Spleen (tissue), 13 donors: ENCODE measurements at places on chromosomes 11 and 22. TPM values are rescaled to one million over a fixed set of nuclear protein-coding genes. Genes with fewer than 3 reads are reported as not detected.

The MS4A8 gene
- not detected for total RNA-seq

The FXYD6 gene
- total RNA-seq: 93.1 TPM

The SLCO2B1 gene
- 75.1 TPM for total RNA-seq

The SMC1B gene
- not detected for total RNA-seq

The TMA7B gene
- 4.0 TPM for total RNA-seq

The SUSD2 gene
- 1.4 TPM for total RNA-seq

The MS4A6E gene
- 9.5 TPM for total RNA-seq

- peak overlapping the region; percentile 10 for H3K4me3 ChIP-seq
- H3K27me3 ChIP-seq: no peaks in the 10 kb centered on the region
- H3K4me1 ChIP-seq: peaks cover 25% of the 10 kb centered on the region
These were observed 27.3 kb downstream of the FAM118A start for GRCh38 chr22:45336971-45337431.

DNA sequence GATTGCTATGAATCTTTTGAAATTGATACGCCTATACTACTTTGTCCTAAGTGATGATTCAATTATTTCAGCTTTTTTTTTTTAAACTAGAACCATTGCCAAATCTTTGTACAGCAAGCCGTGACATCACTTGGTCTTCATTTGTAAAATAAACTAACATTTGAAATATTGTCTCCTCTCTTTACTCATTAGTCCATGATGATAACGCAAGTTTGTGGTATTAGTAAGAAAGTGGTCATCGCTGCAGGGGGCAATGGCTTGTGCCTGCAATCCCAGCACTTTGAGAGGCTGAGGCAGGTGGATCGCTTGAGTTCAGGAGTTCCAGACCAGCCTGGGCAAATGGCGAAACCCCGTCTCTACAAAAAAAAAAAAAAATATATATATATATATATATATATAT, 12.9 kb upstream of the ARHGAP42 start:
- H3K27me3 ChIP-seq: no peaks in the 10 kb centered on the region
- no peak overlapping the region for H3K27ac ChIP-seq
- H3K4me3 ChIP-seq: no peak overlapping the region
- H3K4me1 ChIP-seq: no peaks in the 10 kb centered on the region

DNA sequence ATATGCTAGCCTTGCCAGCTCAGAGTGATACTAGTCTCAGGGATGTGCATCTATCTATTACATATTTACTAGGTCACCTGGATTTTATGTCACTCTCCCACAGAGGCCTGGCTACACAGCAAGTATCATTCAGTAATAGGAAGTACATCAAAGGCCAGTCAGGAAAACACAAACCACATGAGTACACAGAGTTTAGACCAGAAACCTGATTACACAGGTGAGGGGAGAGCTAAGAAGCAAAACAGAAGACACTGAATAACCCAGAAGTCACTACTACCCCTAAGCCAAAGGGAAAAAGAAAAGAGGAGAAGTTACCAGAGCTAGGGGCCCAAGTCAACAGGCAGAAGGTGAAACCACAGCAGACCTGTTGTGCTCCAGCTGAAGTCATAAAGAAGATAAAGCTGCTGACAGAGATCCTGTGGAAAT, 13.3 kb downstream of the LPXN start:
- H3K27ac ChIP-seq: no peak overlapping the region

GRCh38 chr22:49658902-49659280, 168.8 kb downstream of the BRD1 start:
- H3K27me3 ChIP-seq: no peaks in the 10 kb centered on the region
- H3K4me1 ChIP-seq: peaks cover 15% of the 10 kb centered on the region
- peak; percentile 37 for DNase-seq
- no peaks in the 10 kb centered on the region for H3K36me3 ChIP-seq
- peak overlapping the region; percentile 84 for H3K27ac ChIP-seq
- H3K4me3 ChIP-seq: no peak overlapping the region

- no peaks in the 10 kb centered on the region for H3K4me1 ChIP-seq
- no peak for DNase-seq
- H3K27ac ChIP-seq: no peak overlapping the region
These were observed 109.7 kb upstream of the GALNT18 start for GRCh38 chr11:11731311-11732083.

- no peak overlapping the region for H3K27ac ChIP-seq
- H3K4me3 ChIP-seq: no peak overlapping the region
- no peak for DNase-seq
- no peaks in the 10 kb centered on the region for H3K36me3 ChIP-seq
- no peaks in the 10 kb centered on the region for H3K27me3 ChIP-seq
- H3K4me1 ChIP-seq: peaks cover 25% of the 10 kb centered on the region
These were observed 187.8 kb downstream of the DDX10 start for GRCh38 chr11:108852701-108853100.

DNA sequence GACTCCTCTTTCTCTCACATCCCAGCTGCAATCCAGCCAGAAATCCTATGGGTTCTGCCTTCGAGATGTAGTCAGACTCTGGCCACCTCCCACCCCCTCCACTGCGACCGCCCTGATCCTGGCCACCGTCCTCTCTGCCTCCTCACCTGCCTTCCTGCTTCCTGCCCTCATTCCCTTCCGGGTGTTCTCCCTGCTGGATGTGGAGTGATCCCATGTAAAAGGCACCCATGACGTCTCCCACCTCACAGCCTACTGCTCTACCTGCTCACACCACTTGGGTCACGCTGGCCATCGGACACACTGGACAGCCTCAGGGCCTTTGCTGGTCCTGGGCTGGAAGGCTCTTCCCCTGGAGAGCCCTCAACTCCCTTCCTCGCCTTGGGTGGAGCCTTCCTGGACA, 33.7 kb upstream of the CD5 start:
- no peak overlapping the region for H3K27ac ChIP-seq
- no peaks in the 10 kb centered on the region for H3K36me3 ChIP-seq
- no peak for DNase-seq
- H3K27me3 ChIP-seq: no peaks in the 10 kb centered on the region

- H3K27me3 ChIP-seq: no peaks in the 10 kb centered on the region
- DNase-seq: no peak
- H3K27ac ChIP-seq: no peak overlapping the region
- no peaks in the 10 kb centered on the region for H3K4me1 ChIP-seq
- H3K36me3 ChIP-seq: no peaks in the 10 kb centered on the region
- no peak overlapping the region for H3K4me3 ChIP-seq
These were observed 21.0 kb downstream of the OR5M11 start for GRCh38 chr11:56522008-56522407.

- H3K4me3 ChIP-seq: no peak overlapping the region
- peak; percentile 91 for DNase-seq
- H3K36me3 ChIP-seq: peaks cover 43% of the 10 kb centered on the region
These were observed 32.1 kb upstream of the GNB1L start for GRCh38 chr22:19886605-19887255.
